ENCODE measurements at places on chromosomes 13 and 19.

DNA sequence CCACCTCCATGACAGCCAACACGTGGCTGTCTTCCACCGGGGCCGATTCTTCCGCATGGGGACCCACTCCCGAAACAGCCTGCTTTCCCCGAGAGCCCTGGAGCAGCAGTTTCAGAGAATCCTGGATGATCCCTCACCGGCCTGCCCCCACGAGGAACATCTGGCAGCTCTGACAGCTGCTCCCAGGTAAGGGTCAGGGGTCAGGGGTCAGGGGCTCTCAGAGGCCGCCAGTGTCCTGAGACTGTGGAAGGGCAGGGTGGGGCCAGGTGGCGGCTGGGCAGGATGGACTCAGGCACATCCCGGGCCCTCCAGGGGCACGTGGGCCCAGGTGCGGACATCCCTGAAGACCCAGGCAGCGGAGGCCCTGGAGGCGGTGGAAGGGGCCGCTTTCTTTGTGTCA is 15.0 kb downstream of the CPT1C start:
- no peak for DNase-seq
- H3K36me3 ChIP-seq, result no peaks in the 10 kb centered on the region
- no peak overlapping the region for H3K27ac ChIP-seq

DNA sequence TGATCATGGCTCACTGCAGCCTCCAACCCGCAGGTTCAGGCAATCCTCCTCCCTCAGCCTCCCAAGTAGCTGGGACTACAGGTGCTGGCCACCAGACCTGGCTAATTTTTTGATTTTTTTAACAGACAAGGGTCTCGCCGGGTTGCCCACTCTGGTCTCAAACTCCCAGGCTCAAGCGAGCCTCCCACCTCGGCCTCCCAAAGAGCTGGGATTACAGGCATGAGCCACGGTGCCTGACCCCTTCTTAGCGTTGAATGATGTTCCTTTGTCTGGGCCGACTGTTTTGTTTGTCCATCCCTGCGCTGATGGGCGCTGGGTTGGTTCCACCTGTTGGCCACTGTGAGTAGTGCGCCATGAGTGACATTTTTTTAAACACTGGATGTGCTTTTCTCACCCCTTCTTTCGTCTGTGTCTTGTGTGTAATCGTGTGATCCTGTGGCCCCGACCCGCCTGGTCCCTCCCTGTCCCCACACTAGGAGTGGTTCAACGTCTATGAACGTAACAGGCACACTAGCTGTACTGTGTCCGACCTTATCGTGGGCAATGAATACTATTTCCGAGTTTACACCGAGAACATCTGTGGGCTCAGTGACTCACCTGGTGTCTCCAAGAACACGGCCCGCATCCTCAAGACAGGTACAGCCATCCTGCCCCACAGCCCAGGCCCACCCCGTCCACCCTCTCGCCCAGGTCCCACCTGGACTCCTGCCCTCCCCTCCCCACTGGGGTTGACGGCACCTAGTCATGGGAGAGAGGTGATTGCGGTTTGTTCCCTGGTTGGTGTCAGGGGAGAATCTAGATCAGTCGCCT is 15.0 kb upstream of the EMC10 start:
- H3K4me3 ChIP-seq, result no peak overlapping the region
- no peak overlapping the region for H3K27ac ChIP-seq
- peaks cover 14% of the 10 kb centered on the region for H3K27me3 ChIP-seq

DNA sequence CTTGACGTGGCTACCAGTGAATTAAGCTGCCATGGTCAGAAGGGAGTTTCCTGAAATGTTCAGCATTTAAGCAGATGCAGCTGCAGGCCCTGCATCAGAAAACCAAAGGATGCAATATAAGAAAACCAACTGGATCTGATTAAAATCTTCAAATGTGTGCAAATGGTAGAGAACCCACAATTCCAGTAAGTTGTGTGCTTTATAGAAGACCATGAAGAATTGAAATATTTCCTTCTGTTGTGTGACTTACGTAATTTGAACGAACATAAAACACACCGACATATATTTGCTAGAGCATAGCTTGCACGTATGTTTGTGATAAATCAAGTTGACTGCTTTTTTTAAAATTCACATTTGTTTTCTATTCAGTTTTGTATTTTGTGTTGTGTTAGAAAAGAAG is 191.4 kb downstream of the COL4A1 start:
- no peaks in the 10 kb centered on the region for H3K36me3 ChIP-seq
- peaks cover 9% of the 10 kb centered on the region for H3K27me3 ChIP-seq
- H3K4me1 ChIP-seq, result no peaks in the 10 kb centered on the region
- H3K4me3 ChIP-seq, result no peak overlapping the region
- H3K27ac ChIP-seq, result no peak overlapping the region

DNA sequence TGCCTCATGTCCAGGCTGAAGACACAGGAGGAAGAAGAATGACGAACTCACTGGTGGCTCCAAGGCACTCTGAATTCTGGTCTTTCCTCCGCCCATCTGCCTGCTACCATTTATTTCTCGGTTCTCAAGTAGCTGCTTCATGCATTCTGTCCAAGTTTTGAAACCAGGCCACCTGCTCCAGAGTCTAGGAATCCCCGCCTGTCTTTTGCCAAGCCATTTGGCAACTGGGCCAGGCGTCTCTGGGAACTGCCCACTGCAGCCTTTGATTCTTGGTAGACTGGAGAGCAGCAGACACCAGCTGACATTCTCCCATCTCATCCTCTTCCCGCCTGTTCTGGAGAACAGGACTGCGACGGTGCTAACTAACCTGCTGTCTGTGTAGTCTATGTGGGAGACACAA is 10.8 kb downstream of the SLC35E1 start:
- peaks cover 41% of the 10 kb centered on the region for H3K36me3 ChIP-seq
- no peak for DNase-seq
- no peak overlapping the region for H3K4me3 ChIP-seq
- H3K27me3 ChIP-seq, result no peaks in the 10 kb centered on the region
- H3K27ac ChIP-seq, result peak overlapping the region; percentile 51

DNA sequence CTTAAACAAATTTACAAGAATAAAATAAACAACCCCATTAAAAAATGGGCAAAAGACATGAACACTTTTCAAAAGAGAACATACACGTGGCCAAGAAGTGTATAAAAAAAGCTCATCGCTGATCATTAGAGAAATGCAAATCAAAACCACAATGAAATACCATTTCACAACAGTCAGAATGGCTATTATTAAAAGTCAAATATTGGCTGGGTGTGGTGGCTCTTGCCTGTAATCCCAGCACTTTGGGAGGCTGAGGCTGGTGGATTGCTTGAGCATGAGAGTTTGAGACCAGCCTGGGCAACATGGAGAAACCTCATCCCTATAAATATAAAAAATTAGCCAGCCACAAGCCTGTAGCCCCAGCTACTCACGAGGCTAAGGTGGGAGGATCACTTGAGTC is 89.9 kb downstream of the UBL3 start:
- no peak overlapping the region for H3K4me3 ChIP-seq
- no peaks in the 10 kb centered on the region for H3K27me3 ChIP-seq
- DNase-seq, result no peak
- no peak overlapping the region for H3K27ac ChIP-seq
- H3K4me1 ChIP-seq, result peaks cover 20% of the 10 kb centered on the region

DNA sequence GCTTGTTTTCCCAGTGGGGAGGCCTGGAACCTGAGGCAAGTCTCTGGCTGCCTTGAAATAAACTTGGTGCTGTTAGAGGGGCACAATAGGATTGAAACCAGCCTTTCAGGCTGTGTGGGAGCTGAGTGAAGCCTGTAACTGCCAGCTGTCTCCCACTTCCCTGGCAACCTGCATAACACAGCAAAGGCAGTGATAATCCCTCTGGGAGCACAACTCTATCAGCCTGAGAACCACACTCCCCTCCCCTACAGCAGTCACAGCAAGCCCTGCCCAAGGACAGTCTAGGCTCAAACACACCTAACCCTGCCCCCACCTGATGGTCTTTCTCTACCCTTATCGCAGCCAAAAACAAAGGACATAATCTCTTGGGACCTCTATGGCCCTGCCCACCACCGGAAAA is 683.8 kb upstream of the ATXN8OS start:
- no peaks in the 10 kb centered on the region for H3K27me3 ChIP-seq
- no peak overlapping the region for H3K27ac ChIP-seq
- no peaks in the 10 kb centered on the region for H3K36me3 ChIP-seq
- H3K4me3 ChIP-seq, result no peak overlapping the region
- DNase-seq, result no peak

- peak within 1 kb of the TSS; percentile 18 for H3K4me3 ChIP-seq
- DNase-seq, result no peak
- H3K4me1 ChIP-seq, result peaks cover 13% of the 10 kb centered on the region
- peaks cover 2% of the 10 kb centered on the region for H3K36me3 ChIP-seq
- peak within 1 kb of the TSS; percentile 44 for H3K27ac ChIP-seq
These were observed at the start of gene GNA15 for GRCh38 chr19:3135961-3136683. GNA15 (plus strand) TSS chr19:3136033; CDS start chr19:3136451, 418 bp downstream.

- H3K36me3 ChIP-seq, result no peaks in the 10 kb centered on the region
- peaks cover 45% of the 10 kb centered on the region for H3K27me3 ChIP-seq
- H3K4me3 ChIP-seq, result no peak overlapping the region
- H3K4me1 ChIP-seq, result peaks cover 13% of the 10 kb centered on the region
These were observed 3.0 kb downstream of the GAS6 start for GRCh38 chr13:113860665-113861432.

DNA sequence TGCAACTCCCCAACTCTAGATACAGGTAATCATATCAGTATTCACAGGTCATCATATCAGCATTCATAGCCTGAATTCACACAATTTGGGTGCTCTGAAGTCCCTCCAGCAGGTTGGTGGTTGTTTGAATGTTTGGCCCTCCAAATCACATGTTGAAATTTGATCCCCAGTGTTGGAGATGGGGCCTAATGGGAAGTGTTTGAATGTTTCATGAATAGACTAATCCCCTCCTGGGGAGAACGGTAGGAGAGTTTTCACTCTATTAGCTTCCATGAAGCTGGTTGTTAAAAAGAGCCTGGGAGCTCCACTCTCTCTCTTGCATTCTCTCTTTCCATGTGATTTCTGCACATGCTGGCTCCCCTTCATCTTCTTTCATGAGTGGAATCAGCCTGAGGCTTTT is 288.6 kb upstream of the PCDH9 start:
- H3K4me3 ChIP-seq, result no peak overlapping the region
- no peaks in the 10 kb centered on the region for H3K4me1 ChIP-seq
- H3K27me3 ChIP-seq, result no peaks in the 10 kb centered on the region

GRCh38 chr19:17078036-17078919 is 2.7 kb downstream of the MYO9B start:
- H3K27ac ChIP-seq, result peak overlapping the region; percentile 43
- peaks cover 19% of the 10 kb centered on the region for H3K36me3 ChIP-seq
- peak overlapping the region; percentile 94 for H3K4me3 ChIP-seq
- no peaks in the 10 kb centered on the region for H3K27me3 ChIP-seq

GRCh38 chr13:32903720-32904119 is 112.5 kb upstream of the KL start:
- H3K27me3 ChIP-seq, result peaks cover 9% of the 10 kb centered on the region
- H3K27ac ChIP-seq, result no peak overlapping the region
- H3K36me3 ChIP-seq, result no peaks in the 10 kb centered on the region
- H3K4me1 ChIP-seq, result peaks cover 18% of the 10 kb centered on the region
- no peak overlapping the region for H3K4me3 ChIP-seq

DNA sequence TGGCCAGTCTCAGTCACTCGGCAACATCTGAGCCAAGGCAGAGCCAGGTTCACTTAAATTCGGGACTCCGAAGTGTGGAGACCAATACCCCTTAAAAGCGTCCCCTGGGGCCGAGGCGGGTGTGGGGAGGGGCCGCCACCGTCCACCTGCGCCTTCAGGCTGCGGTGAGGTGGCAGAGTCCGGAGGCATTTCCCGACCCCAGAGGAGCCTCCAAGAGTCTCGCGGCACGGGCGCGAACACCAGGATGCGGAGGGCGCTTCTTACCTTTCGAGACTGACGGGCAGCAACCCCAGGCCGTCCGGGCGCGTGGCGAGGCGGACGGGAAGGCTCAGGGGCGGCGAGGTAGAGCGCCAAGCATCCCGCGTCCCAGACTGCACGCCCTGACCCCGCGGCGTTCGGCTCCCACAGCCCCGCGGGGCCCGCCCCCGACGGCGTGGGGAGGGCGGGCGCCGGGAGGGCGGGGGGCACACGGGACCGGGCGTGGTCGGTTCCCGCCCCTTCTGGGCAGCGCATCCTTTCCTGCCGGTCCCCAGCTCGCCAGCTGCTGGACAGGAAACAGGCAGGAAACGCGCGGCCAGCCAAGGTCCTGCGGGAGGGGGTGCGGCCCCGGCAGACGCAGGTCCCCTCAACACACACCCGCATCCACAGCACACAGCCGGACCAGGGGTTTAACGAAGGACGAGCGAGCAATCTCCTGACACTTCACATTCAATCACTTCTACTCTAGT is at the start of gene THSD1:
Gene THSD1, minus strand, starts transcription at position 406 of the 728 bp plus-strand sequence. CDS start 3,572 bp downstream, outside the sequence.
- H3K4me3 ChIP-seq, result peak within 1 kb of the TSS; percentile 77
- DNase-seq, result no peak
- peaks cover 16% of the 10 kb centered on the region for H3K4me1 ChIP-seq

- no peak for DNase-seq
- H3K36me3 ChIP-seq, result peaks cover 2% of the 10 kb centered on the region
- no peak overlapping the region for H3K4me3 ChIP-seq
- H3K4me1 ChIP-seq, result peaks cover 16% of the 10 kb centered on the region
These were observed 661 bp downstream of the PALM3 start for GRCh38 chr19:14061081-14061749.

DNA sequence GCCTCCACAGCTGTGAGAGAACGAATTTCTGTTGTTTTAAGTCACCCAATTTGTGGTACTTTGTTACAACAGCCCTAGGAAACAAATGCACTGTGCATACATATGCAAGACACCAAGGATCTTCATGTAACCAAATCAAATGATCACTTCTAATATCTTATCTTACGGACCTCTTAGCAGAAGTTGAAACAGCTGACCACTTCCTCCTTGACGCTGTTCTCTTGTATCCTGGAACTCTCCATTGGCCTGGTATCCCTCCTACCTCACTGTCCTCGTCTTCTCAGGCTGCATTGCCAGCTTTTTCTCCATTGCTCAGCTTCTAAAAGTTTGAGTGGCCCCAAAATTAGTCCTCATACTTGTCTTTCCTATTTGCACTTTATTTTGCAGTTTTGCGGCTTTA is 200.4 kb downstream of the DLEU7 start:
- no peak overlapping the region for H3K4me3 ChIP-seq
- no peak overlapping the region for H3K27ac ChIP-seq
- H3K4me1 ChIP-seq, result no peaks in the 10 kb centered on the region
- H3K36me3 ChIP-seq, result peaks cover 4% of the 10 kb centered on the region
- DNase-seq, result no peak
- H3K27me3 ChIP-seq, result peaks cover 13% of the 10 kb centered on the region

GRCh38 chr13:72694314-72694713 is 33.1 kb downstream of the MZT1 start:
- no peak for DNase-seq
- H3K4me1 ChIP-seq, result no peaks in the 10 kb centered on the region
- no peaks in the 10 kb centered on the region for H3K36me3 ChIP-seq

GRCh38 chr13:73055813-73056564 is 2.8 kb upstream of the KLF5 start:
- H3K27me3 ChIP-seq, result peaks cover 68% of the 10 kb centered on the region
- no peak overlapping the region for H3K4me3 ChIP-seq
- no peak overlapping the region for H3K27ac ChIP-seq

- H3K27me3 ChIP-seq, result no peaks in the 10 kb centered on the region
- H3K36me3 ChIP-seq, result peaks cover 29% of the 10 kb centered on the region
- H3K27ac ChIP-seq, result peak within 1 kb of the TSS; percentile 90
- peak within 1 kb of the TSS; percentile 86 for H3K4me3 ChIP-seq
- H3K4me1 ChIP-seq, result peaks cover 62% of the 10 kb centered on the region
These were observed at the start of gene GPR18 for GRCh38 chr13:99258210-99258860. GPR18 (minus strand) TSS chr13:99258379; CDS start chr13:99255872, 2,507 bp downstream.

GRCh38 chr19:55276720-55277430 is 3.0 kb downstream of the HSPBP1 start:
- H3K4me1 ChIP-seq, result peaks cover 43% of the 10 kb centered on the region
- peaks cover 28% of the 10 kb centered on the region for H3K36me3 ChIP-seq
- peak overlapping the region; percentile 68 for H3K4me3 ChIP-seq
- no peak for DNase-seq
- H3K27ac ChIP-seq, result peak overlapping the region; percentile 91
- H3K27me3 ChIP-seq, result no peaks in the 10 kb centered on the region

GRCh38 chr13:112727581-112727980 is 37.7 kb downstream of the ATP11A start:
- DNase-seq, result no peak
- peaks cover 36% of the 10 kb centered on the region for H3K4me1 ChIP-seq
- H3K27me3 ChIP-seq, result no peaks in the 10 kb centered on the region
- no peak overlapping the region for H3K27ac ChIP-seq
- peaks cover 2% of the 10 kb centered on the region for H3K36me3 ChIP-seq

All from central memory CD8-positive, alpha-beta T cell (primary cell).